ENCODE measurements at places on chromosomes 13 and 19.

DNA sequence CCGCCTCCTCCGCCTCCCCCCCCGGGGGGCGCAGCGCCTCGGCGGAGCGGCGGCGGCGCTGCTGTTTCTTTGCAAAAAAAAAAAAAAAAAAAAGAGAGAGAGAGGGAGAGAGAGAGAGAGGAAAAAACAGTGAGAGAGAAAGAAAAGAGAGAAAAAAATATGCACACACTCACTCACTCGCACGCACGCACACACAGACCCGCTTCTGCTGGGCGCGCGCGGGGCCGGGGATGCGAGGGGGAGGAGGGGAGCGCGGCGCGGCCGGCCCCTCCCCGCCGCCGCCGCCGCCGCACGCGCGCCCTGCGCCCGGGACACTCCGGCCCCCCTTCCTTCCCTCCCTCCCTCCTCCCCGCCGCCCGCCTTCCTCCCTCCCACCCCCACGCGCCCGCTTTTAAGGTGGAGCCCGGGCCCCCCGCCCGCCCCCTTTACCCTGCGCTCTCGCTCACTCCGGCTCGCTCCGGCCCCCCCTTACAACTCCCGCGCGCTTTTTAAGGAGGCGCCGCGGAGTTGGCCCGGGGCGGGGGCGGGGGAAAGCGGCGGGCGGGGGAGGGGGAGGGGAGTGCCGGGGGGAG lies at the start of gene SAMD1:
TSS of gene SAMD1 (minus strand) at position 243 of the 572 bp plus-strand sequence.
- no peak for DNase-seq

GRCh38 chr13:48186722-48187121 lies 46.3 kb upstream of the ITM2B start:
- DNase-seq, result no peak

GRCh38 chr13:112881656-112882554 lies 87.1 kb upstream of the MCF2L start:
- no peak for DNase-seq

DNA sequence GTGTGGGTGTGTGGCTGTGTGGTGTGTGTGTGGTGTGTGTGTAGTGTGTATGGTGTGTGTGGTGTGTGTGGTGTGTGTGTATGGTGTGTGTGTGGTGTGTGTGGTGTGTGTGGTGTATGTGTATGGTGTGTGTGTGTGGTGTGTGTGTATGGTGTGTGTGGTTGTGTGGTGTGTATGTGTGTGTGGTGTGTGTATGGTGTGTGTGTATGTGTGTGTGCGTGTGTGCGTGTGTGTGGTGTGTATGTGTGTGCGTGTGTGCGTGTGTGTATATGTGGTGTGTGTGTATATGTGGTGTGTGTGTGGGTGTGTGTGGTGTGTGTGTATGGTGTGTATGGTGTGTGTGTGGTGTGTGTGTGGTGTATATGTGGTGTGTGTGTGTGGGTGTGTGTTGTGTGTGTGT lies 8.1 kb downstream of the SHISA7 start:
- no peak for DNase-seq

DNA sequence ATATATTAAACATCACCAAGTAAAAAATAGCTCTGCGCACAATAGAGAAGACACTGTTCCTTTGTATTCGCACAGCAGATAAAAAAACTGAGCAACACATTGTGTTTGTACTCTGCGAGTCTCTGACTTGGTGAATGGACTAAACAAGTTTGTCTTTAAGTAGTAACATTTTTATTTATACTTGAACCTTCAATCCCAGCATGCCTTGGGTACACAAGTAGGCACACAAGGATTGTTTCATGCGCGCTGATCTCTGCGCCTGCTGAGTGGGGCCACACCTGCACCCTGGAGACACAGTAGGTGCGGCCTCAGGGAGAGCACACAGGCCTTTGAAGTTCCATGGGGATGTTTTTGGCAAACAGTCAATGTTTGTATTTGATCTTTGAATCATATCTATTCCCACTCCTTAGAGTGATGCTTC lies 318.9 kb downstream of the MYO16 start:
- no peak for DNase-seq

Measured in cerebellar nuclear complex (tissue), 1 donor.